Right ventricle myocardium inferior (tissue), 1 donor: ENCODE measurements at places on chromosomes 3 and 15. TPM values are rescaled to one million over a fixed set of nuclear protein-coding genes. Genes with fewer than 3 reads are reported as not detected.

Gene SERPINI1
- total RNA-seq, result 4.6 TPM

Gene PCOLCE2
- total RNA-seq, result 64.1 TPM

Gene TMC3
- not detected for total RNA-seq

Gene KY
- total RNA-seq, result 16.7 TPM

Gene MOBP
- total RNA-seq, result not detected

Gene OR5K2
- total RNA-seq, result not detected

Gene GCNT3
- total RNA-seq, result not detected

Gene CYP8B1
- total RNA-seq, result not detected

Gene TRH
- total RNA-seq, result not detected

Gene NANOGP8
- total RNA-seq, result not detected

DNA sequence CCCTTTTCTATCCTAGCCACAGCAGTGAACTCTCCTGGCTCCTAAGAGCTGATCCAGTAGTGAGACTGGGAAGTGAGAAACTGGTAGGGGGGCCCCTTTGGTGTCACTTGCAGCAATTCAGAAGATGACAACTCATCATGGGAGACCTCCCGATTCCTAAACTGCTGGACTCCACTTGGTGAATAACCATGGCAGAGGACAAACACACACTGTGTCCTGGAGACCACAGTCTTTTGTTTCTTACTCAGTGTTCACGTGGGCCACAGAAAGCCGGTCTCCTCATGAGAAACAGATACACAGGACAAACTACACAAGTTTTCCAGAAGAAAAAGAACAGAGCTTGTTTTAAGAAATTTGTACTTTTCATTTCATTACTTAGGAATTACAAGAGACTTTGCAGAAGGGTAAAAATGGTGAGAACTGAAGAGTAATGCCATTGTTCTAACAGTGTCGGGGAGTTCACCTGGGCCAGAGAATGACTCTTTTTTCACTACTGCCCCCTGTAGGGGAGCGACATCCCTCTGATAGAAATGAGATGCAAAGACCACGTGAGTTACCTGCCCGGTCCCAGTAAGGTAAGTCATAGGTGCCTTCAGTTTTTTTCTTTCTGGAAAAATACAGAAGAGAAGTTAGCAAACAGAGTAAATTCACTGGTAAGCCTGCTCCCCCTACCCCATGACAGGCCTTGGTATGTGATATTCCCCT is 38.1 kb downstream of the ST3GAL6 start:
- DNase-seq, result no peak

DNA sequence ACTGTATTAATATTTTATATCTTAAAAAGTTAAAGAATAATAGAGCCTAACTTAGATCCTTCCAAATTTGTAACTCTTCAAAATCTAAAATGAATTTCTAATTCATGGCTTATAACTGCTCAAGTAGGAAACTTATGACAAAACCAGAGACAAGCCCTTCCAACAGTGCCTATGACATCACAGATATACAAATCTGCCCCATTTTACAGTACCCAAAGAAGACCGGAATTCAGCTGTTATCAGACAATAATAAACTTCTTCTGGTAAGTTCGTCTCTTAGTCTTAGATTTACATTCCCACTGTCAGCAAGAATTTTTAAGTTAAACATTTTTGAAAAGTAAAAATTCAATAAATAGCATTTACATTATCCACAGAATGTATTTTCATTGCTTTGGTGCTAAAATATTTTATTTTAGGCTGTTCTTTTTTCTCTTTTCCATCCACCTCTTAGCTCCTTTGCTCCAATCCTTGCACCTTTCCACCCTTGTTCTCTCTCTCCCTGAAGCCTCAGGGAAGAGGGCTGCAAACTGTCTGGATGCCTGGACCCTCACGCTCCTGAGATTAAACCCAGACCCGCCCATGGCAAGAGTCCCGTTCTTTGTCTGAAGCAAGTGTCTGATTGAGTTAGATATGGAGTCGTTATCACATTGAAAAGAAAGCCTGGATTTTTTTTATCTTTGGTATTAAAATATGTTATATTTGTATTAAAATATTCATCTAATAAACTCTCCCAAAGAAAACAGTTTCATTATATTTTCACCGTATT is 312.7 kb downstream of the ZBTB20 start:
- DNase-seq, result no peak

DNA sequence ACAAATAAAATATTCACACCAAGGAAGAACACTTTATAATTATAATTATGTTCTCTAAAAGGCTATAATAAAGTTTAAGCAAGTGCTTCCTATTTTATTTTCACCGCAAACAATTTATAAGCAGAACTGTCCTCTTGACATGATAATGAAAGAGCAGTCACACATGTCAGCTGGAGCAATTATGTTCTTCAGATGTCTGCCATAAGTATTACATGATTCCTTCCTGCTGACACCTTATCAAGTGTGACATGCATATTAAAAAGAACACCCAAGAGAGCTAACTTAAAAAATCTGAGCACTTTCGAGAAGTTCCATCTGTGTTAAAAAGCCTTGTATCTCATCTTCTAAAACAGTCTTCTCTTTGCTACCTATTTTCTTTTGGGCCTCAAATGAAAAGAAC is 249.5 kb downstream of the SQOR start:
- no peak for DNase-seq

- no peak for DNase-seq
Measured at GRCh38 chr3:128805772-128806171, 73.6 kb upstream of the ACAD9 start.

GRCh38 chr3:127726894-127727293 is 54.1 kb downstream of the ABTB1 start:
- DNase-seq, result no peak

- DNase-seq, result peak; percentile 64
Measured at GRCh38 chr15:31342781-31343626, 16.4 kb downstream of the KLF13 start.

- no peak for DNase-seq
Measured at GRCh38 chr3:196585044-196585757, 16.7 kb downstream of the FBXO45 start.

DNA sequence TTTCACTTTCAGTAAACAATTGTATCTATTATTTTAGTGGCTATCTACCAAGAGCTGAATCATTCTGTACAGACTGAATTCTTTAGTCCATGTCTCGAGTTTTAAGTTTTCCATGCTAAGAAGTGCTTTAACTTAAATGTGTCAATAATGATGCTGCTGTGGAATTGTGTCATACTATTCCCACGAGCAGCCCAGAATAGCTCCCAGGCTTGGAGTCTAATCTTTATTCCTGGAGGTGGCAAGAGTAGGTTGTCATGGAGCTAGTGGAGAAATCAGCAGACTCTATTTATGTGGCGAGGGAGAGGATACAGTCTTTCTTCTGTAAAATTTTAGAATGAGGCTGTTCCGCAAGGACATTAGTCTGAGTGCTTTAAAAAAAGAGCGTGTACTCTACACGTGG is 207.2 kb downstream of the ROBO2 start:
- DNase-seq, result no peak

GRCh38 chr3:186979852-186980251 is 49.5 kb downstream of the ST6GAL1 start:
- no peak for DNase-seq

DNA sequence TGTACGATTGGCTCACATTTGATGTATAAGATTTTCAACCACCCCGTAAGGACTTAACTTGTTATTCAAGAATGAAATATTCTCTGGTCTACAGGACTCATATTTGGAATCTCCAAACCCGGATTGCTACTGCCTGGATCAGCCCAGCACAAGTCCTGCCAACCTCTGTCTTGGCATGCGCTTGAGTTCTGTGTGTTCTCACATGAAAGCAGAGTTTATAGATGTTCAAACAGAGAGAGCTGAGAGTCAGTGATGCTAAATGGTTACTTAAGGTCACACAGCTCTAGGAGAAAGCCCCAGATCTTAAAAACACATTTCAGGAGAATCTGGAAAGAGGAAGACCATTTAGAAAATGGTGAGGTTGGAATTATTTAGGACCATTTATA is 268.0 kb upstream of the TBL1XR1 start:
- no peak for DNase-seq

DNA sequence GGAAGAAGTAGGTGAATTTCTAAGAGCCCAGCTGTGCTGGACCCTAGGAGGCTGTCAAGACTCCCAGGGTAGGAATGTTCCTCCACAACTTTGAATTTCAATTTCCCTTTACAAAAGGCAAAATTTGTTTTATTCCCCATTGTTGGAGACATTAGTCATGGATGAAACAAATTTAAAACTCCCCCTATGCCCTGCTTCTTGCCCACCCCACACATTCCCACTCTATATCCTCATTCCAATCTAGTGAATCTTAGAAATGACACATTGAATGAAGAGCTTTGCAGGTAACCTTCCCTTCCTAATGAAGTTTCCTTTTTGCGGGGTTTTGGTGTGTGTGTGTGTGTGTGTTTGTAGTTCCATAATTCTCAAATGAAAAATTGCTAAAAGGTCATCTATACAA is 72.6 kb downstream of the CCNL1 start:
- no peak for DNase-seq

DNA sequence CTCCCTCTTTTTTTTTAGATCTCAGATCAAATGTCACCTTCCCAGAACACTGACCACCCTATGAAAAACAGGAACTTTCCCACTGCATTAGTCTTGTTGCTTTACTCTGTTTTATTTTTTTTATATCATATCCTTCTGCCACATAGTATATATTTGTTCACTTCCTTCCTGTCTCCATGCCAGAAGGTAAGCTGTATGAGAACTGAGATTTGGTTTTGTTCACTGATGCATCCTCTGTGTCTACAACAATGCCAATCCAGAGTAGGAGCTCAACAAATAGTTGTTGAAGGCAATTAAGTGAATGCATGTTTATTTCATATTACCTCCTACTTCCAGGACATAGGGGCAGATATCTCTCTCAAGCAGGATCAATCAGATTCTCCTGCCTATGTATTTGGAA is 114.4 kb downstream of the TPRG1 start:
- no peak for DNase-seq

DNA sequence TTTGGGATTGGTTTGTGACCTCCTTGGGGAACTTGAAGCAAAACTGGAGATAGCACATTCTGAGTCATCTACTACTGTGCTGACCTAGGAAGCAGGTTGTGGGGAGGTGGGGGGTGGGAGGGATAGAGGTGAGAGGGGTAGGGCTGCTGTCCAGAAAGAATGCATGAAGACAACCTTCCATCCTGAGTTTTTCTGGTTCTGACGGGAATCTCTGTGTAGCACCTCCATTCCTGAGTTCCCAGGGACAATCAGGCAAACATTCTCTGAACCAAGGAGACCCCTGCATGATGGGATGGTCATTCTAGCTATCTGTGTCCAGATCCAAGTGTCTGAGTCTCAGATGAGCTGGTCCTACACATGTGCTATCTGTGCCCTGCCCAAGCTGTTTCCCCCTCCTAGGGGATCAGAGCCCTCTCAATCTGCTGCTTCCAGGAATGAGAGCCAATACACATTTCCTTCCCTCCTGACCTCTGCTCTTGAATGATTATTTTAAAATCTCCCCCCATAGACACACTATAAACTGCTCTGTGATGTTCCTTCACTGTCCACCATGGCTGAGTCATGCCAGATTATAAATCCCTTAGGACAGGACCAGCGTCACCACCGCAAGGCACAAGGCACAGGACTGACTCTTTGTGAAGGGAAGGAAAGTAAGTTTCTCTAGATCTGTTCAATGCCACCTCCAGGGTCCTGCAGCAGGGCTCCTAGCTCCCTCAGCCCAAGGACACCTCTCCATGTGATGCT is 2.2 kb upstream of the CD276 start:
- no peak for DNase-seq
